ENCODE measurements at places on chromosomes 16 and 17. TPM values are rescaled to one million over a fixed set of nuclear protein-coding genes. Genes with fewer than 3 reads are reported as not detected.
A peak's percentile ranks its signal among the peaks of the same experiment; 100 is the strongest.

DNA sequence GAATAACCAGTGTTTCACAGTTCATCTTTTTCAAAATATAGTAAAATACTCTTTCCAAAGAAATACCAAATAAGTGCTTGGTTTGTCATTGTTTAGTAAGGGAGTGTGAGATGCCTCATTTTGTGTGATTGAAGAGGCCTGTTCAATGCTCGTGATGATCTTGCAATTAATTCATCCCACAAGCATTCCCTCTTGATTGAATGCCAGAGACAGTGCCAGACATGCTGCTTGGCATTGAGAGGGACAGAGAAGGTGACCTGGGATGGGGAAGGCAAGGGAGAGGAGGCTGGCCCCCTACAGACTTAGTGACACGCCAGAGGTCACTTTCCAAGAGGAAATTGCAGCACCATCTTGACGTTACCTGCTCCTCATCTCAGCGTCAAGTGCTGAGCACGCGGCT lies 49.3 kb downstream of the CLEC16A start:
- H3K27ac ChIP-seq = peak overlapping the region; percentile 84
- peaks cover 86% of the 10 kb centered on the region for H3K36me3 ChIP-seq
- no peaks in the 10 kb centered on the region for H3K27me3 ChIP-seq

DNA sequence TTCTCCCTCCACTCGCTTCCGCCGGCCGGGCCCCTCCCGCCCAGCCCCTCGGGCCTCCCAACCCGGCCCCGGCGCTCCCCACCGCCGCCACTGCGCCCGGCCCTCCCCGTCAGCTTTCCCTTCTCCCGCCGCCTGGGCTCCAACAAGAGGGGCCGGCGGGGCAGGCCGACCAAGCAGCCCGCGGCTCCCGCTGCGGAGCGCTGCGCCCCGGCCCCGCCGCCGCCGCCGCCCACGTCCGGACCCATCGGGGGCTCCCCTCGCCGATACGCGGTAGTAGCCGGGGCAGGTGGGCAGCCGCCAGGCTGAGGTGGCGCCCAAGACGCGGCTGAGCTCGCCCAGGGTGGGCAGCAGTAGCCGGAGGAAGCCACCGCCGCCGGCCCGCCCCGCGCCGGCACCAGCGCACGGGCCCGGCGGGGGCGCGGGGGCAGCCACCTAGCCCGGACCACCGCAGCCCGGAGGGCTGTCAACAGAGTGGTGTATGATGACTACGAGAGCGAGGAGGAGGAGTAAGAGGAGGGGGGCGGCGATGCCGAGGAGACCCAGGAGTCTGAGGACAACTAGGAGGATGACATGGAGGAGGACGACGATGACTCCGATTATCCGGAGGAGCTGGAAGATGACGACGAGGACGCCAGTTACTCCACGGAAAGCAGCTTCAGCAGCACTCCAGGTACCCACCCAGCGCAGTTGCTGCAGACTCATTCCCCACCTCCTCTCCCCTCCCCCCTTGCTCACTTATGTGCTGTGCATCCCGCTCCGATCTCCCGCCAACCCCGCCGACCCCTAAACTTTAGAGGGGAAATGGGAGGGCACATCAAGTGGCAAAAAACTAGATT lies 498 bp downstream of the LRRC37B start:
- peak overlapping the region; percentile 78 for H3K27ac ChIP-seq
- H3K27me3 ChIP-seq = no peaks in the 10 kb centered on the region
- peak; percentile 32 for DNase-seq
- H3K4me1 ChIP-seq = peaks cover 33% of the 10 kb centered on the region
- H3K36me3 ChIP-seq = peaks cover 30% of the 10 kb centered on the region
- H3K4me3 ChIP-seq = peak overlapping the region; percentile 85

DNA sequence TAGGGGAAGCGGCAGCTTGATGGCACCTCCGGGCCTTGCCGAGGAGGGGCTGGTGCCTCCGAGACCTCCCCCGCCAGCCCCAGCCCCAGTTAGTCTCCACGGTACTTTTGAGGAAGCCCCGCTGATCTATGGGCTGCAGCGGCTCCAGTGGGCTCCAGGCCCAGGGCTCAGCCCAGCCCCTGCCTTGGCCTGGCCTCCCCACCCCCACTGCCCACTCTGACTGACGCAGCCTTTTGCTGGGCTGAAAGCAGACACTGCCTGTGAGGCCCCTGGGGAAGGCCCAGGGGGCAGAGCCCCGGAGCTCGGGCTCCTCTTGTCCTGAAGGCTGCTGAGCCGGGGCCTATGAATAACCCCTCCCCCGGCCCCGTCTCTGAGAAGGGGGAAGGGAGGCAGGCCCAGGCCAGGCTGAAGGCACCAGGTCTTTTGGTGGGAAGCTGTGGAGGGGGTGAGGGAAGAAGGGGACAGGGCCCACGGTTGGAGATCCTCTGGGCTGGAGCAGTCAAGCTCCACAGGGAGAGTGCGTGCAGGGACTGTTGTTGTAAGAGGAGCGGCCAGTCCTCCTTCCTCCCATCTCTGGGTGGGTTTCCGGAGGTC lies 7.5 kb upstream of the SMTNL2 start:
- no peak for DNase-seq
- no peaks in the 10 kb centered on the region for H3K36me3 ChIP-seq
- peaks cover 18% of the 10 kb centered on the region for H3K4me1 ChIP-seq
- H3K27ac ChIP-seq = no peak overlapping the region
- no peak overlapping the region for H3K4me3 ChIP-seq

Gene ACSM2A
- 3.8 TPM for total RNA-seq

- no peak overlapping the region for H3K27ac ChIP-seq
- no peaks in the 10 kb centered on the region for H3K27me3 ChIP-seq
- DNase-seq = no peak
- peaks cover 34% of the 10 kb centered on the region for H3K4me1 ChIP-seq
- H3K36me3 ChIP-seq = peaks cover 17% of the 10 kb centered on the region
These were observed 6.2 kb downstream of the AKAP1 start for GRCh38 chr17:57091186-57091618.

Gene BRCA1
- total RNA-seq = 68.3 TPM

DNA sequence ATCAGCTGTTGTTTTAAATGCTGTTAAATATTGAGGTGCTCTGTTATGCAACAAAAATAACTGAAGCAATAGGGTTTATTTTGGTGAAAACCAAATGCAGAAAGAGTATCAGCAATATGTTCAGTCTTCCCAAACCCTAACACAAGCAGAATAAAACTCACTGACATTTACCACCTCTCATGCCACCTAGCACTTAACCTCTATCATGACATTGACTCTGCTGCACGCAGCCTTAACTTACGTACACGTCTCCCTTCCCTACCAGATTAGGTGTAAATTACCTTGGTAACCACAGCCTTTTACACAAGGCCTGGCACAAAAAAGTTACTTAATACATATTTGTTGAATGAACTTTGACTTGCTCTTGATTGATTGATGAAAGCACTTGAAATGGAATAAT lies 9.9 kb upstream of the AKAP1 start:
- no peak overlapping the region for H3K4me3 ChIP-seq
- no peak overlapping the region for H3K27ac ChIP-seq
- peaks cover 22% of the 10 kb centered on the region for H3K27me3 ChIP-seq
- no peaks in the 10 kb centered on the region for H3K36me3 ChIP-seq
